ENCODE measurements at places on chromosomes 3 and 15.

DNA sequence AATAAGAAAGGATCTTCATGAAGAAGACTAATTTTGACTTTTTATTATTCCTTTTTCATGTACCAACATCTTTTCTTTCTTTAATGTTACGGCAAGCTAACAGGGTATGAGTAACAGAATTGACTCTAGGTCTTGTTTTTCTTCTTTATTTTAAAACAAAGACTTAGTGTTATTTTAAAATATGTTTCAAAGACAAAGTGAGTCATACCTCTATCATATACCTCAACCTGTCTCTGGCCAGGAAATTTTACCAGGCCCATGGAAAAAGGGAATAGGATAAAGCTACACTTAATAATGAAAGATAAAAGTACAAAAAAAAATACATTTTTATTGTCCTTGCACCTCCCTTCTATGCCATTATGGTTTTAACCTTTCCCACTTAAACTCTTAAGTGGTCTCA, 57.4 kb downstream of the ZNF148 start:
- no peak for DNase-seq

GRCh38 chr15:101718896-101719295, 5.4 kb downstream of the TARS3 start:
- DNase-seq, result no peak

DNA sequence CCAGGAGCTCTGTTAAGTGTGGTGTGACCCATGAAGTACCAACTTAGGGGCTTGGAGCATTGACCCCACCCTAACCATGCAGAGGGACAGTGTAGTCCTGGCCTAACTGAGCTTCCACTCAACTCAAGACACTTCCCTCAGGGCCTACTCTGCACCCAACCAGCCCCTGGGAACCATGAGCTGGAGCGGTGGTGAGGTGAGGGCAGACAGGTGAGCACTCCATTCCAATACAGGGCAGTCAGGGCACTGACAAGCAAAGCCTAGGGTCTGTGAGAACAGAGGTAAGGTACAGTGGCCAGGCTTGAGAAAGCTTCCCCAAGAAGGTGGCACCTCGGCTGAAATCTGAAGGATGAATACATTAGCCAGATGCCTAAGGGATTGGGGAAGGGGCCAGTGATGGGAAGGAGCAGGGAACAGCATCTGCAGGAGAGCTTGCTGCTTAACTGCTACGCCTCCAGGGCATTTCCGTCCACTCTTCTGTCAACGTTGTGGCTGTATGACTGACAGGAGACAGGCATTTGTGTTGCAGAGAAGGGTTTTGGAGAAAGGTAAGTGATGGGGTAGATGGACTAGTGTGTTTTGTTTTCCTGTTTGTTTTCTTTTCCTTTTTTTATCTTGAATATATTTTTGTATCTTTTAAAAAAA, 243.5 kb upstream of the TRIM42 start:
- no peak for DNase-seq

DNA sequence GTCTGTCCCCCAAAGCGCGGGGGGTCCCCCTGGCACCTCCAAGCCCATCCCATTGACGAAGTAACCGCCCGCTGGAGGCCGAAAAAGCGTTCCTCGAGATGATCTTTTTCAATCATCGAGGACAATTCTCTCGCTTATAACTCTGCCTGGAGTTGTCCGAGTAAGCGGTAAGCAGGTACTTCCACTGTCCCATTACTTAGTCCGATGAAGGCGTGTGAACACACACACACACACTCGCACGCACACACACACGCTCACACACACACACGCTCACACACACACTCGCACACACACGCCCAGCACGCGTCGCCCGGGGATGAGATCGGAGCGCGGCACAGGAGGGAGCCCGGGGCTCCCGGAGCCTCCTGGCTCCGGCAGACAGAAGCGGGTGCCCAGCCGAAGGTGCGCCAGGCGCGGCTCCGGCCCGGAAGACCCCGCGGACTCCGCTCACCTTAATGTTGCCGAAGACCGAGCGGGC, 430 bp downstream of the SLCO2A1 start:
- peak; percentile 49 for DNase-seq

- DNase-seq, result no peak
These were observed 27.1 kb downstream of the EIF1B start for GRCh38 chr3:40336511-40337135.

GRCh38 chr3:151183265-151183671, 19.7 kb downstream of the GPR171 start:
- no peak for DNase-seq

- DNase-seq, result no peak
These were observed 69.1 kb downstream of the SSUH2 start for GRCh38 chr3:8575364-8576104.

GRCh38 chr3:4425055-4425454, 42.0 kb downstream of the SUMF1 start:
- no peak for DNase-seq

GRCh38 chr3:30343861-30344260, 262.5 kb upstream of the TGFBR2 start:
- no peak for DNase-seq

- no peak for DNase-seq
These were observed 30.1 kb upstream of the FGD5 start for GRCh38 chr3:14788644-14789043.

- no peak for DNase-seq
These were observed 15.9 kb upstream of the TM4SF19 start for GRCh38 chr3:196354132-196354531.

DNA sequence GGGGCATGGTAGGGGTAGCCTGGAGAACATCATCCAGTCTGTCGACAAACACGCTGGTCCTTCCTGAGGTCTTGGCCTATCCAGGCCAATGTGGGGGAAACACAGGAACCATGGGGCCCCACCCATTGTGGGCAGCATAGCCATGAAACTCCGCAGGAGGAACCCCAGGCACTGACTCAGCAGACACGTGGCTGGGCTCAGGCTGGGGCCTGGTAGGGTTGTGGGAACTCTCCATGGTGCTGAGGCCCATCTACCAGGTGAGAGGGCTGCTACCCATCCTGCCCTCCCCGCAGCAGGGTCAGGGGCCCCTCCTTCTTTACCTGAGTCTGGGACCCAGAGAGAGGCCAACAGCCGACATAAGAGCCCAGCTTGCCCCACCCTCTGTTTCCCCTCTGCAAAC, 22.6 kb upstream of the CACNA2D2 start:
- DNase-seq, result peak; percentile 58

DNA sequence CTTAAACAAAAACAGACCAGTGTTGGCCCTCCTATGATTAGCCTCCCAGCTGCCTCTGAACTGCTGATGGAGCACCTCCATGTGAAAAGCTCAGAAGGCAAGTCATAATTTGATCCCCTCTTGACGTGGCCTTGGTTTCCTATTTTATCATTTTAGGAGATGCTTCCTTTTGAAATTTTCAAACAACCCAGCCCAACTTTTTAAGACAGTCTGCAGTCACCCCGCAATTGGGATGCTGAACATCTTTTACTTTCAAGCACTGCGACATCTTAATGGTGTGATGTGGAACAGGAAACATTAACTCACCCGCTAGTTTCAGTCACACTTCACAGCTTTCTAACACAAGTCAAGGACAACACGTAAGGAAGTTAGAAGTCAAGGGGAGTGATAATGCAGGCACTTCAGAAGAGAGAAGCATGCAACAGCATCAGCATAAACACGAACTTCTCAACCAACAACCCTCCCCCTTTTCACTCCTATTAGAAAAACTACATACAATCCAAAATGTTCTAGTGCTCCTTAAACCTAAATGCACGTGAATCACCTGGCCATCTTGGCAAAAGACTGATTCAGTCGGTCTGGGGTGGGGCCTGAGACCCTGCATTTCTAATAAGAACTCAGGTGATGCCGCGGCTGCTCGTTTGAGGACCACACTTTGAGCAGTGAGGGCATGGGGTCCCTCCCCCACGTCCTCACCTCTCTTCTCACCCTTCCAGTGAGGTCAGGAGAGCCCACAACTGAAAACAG, 161.5 kb downstream of the FOXP1 start:
- DNase-seq, result no peak

- no peak for DNase-seq
These were observed 1180.6 kb upstream of the GBE1 start for GRCh38 chr3:82942041-82942440.

DNA sequence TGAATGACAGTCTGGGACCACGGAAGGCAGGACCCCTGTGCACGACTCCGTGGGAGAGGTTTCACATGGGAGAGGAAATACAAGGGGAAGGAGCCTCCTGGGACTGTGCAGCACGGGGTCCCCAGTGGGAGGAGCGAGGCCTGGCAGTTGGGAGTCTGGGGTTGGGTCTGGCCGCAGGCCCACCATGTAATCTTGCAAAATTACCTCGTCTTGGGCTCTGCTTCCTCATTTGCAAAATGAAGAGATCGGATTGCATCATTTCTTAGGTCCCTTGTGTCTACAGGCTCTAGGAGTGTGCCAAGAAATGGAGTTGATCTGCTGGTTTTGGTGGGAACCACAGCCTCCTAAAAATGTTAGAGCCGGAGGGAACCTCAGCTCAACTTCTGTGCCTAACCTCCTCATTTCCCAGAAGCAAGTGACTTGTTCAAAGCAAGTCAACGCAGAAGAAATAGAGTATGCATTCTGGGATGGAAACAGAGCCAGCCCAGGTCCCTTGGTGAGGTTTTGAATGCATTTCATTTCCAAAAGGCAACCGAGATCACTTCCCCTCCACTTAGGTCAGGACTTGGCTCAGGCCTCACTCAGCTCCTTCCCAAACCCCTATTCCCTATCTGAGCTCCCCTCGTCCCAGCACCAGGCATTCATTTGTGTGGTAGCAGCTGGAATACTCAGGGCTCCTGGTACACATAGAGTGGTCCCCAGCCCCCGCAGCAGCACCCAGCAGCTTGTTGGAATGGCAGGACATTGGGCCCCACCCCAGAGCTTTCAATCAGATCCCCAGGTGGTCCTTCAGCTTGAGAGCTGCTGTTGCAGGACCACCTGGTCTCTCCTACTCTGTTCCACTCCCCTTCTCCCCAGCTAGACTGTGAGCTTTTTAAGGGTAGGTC, 267.7 kb downstream of the XXYLT1 start:
- DNase-seq, result no peak

GRCh38 chr3:87727783-87728182, 331.0 kb downstream of the CGGBP1 start:
- no peak for DNase-seq

GRCh38 chr3:2452249-2452648, 353.6 kb downstream of the CNTN4 start:
- no peak for DNase-seq

DNA sequence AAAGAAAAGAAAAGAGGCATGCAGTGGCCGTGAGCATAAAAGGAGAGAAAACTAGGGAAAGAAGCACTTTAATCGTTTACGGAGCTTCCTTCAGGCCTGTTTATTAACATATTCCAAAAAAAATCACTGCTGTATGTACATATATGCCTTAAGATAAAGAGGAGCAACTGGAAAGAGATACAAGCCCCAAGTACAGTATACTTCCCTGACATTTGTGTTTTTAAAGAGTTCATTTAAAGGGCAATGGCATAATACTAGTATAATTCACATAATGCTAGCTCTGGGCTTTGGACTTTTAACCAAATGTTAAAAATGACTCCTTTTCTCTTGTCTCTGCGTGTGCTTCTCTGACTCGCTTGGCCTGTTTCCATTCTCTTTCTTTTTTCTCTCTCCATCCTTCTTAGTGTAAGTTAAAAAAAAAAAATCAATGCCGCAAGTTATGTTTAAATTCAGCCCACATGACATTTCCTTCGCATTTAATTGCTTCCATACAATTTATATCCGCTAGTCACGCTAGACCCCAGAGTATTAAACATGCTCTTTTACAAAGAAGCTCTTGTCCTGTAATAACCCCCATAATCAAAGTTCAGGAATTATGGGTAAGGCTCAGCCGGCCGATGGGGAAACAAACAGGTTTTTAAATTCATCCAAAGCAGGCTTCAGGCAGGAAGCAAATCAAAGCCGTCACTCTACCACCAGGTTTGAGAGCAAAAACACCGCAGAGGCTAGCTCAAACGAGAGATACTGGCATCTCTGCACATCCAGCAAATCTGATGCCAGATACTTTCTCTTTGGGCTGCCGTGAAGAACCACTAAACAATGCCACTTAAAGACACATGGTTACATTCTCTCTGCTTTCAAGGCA, 19.4 kb downstream of the WWTR1 start:
- DNase-seq, result peak; percentile 52

- no peak for DNase-seq
These were observed 14.9 kb downstream of the MINDY4B start for GRCh38 chr3:150890295-150890694.

- no peak for DNase-seq
These were observed 6.0 kb upstream of the CCR8 start for GRCh38 chr3:39323494-39323893.

DNA sequence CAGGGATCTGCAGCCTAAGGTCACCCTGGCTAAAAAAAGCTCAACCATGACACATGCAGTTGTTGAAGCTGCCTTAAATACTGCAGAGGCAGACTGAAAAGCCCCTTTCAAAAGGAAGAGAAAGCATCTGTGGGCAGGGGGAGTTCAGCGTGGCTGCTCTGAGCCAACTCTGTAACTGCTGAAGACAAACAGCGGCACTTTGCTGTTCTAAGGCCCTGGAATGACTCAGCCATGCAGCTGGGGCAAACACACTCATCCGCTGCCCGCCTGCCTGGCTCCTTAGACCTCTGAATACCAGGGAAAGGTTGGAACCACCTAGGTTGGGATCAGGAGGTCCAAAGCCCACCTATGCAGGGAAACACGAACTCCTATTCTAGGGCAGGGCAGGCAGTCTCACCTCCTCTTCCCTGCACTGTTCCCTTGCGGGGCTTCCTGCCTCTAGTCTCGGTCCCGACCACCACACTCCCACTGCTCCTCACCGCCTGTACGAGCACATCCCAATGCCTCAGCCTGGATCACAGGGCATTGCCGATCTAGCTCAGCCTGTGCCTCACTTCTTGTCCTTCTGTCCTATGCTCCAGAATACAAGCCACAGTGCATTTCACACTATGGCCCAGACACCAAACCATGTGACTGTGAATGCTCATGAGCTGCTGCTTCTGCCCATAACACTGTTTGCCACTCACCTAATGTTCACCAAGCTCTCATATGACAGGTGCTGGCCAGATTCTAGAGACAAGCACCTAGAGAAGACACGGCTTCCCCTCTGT, 6.6 kb upstream of the MUSTN1 start:
- DNase-seq, result no peak

- no peak for DNase-seq
These were observed 29.1 kb downstream of the CRYGS start for GRCh38 chr3:186515125-186515524.

- DNase-seq, result no peak
These were observed 42.2 kb downstream of the TBC1D2B start for GRCh38 chr15:78035321-78035751.

DNA sequence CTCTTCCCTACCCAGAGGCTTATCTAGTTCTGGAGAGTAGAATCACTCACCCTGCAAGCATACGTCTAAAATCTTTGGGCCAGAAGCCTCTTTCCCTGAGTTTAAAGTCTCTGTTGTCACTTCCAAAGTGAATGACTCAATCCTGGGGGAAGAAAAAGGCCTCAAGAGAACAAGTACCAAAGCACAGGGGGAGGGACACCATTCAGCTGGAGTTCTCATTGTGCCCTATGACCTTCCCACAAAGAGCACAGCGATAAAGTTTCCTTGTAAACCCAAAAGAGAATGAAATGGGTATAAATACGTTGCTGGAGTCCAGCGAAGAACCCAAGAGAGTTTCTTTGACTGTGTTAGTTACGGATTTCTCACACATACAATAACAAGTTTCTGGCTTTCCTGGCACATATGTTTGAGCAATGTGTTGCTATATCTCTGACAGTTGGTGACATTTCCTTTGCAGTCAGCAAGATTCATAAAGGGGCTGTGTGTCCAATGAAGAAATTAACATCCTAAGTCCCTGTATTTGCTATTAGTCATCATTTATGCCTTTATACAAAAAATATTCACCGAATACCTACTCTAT, 107.3 kb upstream of the PTPRG start:
- DNase-seq, result no peak
